ENCODE measurements at places on chromosomes 13 and 19.

- DNase-seq = no peak
Observed at GRCh38 chr19:21197590-21198295, 55.9 kb downstream of the ZNF431 start.

GRCh38 chr19:29511768-29512167 is 14.0 kb upstream of the VSTM2B start:
- no peak for DNase-seq

GRCh38 chr13:113171250-113172125 is 13.0 kb downstream of the PROZ start:
- DNase-seq = no peak

GRCh38 chr19:17385878-17386611 is 8.0 kb downstream of the CCDC194 start:
- DNase-seq = peak; percentile 55

DNA sequence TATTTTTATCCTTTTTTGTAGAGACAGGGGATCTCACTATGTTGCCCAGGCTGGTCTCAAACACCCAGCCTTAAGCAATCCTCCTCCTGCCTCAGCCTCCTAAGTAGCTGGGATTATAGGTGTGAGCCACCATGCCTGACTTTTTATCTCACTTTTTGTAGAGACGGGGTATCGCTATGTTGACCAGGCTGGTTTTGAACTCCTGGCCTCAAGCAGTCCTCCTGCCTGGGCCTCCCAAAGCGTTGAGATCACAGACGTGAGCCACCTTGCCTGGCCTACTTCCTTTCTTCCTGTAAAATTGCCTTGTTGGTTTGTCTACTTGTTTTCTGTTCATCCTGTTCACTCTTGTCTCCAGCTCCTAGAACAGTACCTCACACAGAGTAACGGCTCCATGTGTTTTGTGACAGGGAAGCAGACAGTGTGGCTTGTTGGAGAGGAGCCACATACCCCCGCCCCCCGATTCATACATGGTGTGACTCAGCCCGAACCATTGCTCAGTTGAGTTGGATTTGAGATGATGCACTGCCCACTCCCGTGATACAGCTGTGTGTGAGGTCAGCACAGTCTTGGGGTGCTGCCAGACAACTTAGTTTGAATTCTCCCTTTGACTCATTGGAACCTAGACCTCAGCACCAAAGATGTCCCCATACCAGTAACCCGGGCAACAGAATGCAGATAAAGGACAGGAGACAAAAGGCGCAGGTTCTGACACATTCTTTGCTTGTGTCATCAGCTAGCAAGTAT is 34.2 kb downstream of the GPR42 start:
- no peak for DNase-seq

- DNase-seq = no peak
Observed at GRCh38 chr13:38684714-38685113, 2.2 kb upstream of the FREM2 start.

- DNase-seq = no peak
Observed at GRCh38 chr13:111654531-111654930, 334.1 kb downstream of the TEX29 start.

- no peak for DNase-seq
Observed at GRCh38 chr19:7200736-7201135, 93.5 kb downstream of the INSR start.

DNA sequence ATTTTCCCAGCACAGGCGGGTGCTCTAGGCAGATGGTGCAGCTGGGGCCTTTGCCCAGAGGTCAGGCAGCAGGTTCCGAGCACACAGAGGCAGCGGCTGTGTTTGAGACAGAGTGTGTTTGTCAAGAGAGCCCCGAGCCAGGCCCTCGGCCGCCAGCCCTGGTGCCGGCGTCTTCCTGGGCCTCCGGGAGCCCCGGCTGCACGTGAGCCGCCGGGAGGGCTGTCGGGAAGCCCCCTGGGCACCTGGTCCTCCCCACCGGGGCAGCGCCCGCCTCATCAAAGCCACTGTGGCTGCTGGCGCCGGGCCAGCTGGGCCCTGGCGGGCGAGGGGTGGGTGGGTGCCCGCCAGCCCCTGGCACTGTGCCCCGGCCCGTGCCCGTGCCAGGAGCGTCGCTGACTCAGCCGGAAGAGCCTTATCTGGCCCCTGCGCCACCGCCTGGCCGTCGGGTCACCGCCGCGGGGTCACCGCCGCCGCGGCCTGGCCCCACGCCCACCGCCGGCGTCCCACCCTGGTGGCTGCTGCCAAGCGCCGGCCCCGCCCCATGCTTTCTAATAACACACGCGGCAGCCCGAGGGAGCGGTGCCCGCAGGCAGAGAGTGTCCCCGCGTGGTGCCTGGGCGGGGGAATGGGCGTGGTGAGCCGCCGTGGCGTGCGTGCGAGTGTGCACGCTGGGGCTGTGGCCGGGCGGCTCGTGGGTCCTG is 14.9 kb downstream of the ARID3A start:
- DNase-seq = peak; percentile 82

DNA sequence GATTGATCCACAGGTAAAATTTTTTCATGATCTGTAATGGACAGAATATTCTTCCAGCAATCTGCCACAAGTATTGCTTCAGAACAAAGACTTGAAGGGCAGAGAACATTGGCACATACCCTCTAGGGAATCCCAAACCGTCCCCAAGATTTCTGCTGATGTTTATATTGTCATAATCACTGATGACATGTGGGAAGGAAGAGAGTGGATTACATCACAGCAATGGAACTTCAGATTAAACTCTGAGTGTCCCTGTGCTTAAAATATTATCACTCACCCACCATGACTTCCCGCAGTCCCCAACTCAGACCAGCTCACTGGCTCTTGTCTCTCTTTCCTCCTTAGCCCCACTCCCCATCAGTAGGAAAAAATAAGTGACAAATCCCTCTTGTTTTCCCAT is 8.5 kb upstream of the TPT1 start:
- no peak for DNase-seq

DNA sequence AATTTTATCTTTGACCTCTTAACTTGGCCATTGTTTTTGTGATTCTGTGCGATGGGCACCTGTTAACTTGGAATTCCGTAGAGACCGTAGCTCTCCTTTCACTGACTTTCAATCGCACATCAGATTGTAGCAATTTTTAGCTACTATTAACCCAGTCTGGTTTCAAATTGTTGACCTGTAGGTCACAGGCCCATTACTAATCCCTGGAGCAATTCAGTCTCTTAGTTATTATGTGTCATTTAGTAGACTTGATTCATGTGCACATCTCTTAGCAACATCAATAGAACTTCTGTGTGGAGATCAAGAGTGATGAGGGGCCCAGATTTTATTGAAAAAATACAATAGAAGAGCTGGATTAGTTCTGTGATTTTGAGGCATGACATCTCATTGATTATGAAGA is 549.6 kb upstream of the SLC10A2 start:
- no peak for DNase-seq

DNA sequence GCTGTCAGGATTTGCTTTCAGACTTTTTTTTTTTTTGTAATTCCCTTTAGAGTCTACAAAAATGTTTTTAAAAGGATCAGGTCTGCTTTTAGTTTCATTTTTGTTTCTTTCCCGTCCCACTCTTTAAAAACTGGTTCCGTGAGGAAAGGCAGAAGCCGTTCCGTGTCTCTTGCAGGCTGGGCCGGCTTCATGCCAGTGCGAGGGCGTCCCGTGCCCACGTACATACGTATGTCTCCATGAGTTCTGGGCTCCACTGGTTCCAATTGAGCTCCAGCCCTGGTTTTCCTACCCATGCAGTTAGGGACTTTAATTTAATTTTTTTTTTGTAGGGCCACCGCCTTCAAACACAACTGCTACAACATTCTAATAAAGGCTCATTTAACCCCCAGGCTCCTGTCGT is 8.8 kb downstream of the TSSK6 start:
- DNase-seq = no peak

GRCh38 chr13:46077265-46077664 is 24.7 kb upstream of the ZC3H13 start:
- no peak for DNase-seq

- no peak for DNase-seq
Observed at GRCh38 chr13:27022571-27023311, 148.9 kb downstream of the USP12 start.

DNA sequence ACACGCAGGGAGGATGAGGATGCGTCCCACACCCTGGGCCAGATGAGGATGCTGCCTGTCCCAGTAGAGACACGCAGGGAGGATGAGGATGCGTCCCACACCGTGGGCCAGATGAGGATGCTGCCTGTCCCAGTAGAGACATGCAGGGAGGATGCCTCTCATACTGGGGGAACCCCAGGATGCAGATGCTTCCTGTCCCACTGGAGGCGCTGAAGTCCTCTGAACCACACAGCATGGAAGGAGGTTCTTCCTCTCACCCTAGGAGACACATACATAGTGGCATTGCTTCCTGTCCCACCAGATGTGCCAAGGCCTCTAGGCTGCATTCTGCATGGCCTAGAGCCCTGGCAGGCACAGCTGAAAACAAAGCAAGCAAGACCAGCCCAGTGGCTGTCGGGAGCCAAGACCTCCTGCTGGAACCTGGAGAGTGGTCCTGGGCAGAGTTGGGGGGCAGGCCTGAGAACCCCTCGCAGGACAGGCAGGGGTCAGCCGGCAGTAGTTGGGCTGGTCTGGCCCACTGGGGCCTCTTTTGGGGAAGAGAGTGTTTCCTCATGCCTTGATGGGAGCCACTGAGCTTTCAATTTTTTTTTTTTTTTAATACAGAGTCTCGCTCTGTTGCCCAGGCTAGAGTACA is 4.3 kb downstream of the HPN start:
- peak; percentile 55 for DNase-seq

- DNase-seq = peak; percentile 49
Observed at GRCh38 chr19:14337510-14337909, 43.7 kb upstream of the ADGRE5 start.

- no peak for DNase-seq
Observed at GRCh38 chr13:112685896-112686295, 3.9 kb upstream of the ATP11A start.

DNA sequence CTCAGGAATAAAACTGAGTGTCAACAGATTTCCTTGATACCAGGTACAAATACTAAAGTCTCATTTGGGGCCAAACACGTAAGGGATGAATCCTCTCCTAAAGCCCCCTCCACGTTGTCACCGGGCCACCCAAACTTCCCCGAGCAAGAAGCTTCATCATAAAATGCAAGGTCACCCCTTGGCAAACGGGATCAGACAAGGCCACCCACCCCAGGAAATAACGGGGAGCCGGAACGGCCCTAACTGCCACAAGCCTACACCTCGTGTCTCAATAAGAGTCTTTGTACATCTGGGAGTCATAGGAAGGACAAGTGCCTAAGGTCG is 717 bp downstream of the EEF2 start:
- no peak for DNase-seq

DNA sequence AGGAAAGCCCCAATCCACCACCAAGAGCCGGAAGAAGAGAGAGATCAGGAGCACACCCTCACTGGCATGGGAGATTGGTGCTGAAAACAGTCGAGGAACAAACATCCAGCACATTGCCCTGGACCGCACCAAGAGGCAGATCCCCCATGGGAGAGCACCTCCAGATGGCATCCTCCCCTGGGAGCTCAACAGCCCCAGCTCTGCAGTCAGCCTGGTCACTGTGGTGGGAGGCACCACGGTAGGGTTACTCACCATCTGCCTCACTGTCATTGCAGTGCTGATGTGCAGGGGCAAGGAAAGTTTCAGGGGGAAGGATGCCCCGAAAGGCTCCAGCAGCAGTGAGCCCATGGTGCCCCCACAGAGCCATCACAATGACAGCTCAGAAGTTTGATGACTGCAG is 110.2 kb downstream of the STOML3 start:
- DNase-seq = no peak

DNA sequence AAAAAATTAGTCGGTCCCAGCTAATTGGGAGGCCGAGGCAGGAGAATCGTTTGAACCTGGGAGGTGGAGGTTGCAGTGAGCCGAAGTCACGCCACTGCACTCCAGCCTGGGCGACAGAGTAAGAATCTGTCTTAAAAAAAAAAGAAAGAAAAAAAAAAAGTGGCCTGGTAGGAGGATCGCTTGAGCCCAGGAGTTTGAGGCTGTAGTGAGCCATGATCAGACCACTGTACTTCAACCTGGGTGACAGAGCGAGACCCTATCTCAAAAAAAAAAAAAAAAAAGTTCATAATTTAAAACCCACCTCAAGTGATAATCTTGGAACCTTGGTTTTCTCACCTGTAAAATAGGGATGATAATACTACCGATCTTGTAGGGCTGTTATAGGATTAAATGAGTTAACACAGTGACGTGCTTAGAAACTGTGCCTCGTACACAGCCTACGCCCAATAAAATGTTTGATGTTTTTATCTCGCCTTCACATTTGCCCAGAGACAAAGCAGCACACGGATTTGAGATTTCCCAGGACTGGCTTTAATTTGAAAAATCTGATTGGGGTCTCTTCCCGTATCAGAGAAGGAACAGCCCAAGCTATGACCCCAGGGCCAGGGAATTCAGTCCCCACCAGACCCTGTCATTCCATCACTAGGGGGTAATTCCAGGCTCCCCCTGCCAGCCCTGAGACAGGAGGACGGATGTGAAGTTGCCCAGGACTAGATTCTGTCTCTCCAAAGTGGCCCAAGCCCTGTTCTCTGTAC is 3.6 kb downstream of the SERTAD1 start:
- no peak for DNase-seq

DNA sequence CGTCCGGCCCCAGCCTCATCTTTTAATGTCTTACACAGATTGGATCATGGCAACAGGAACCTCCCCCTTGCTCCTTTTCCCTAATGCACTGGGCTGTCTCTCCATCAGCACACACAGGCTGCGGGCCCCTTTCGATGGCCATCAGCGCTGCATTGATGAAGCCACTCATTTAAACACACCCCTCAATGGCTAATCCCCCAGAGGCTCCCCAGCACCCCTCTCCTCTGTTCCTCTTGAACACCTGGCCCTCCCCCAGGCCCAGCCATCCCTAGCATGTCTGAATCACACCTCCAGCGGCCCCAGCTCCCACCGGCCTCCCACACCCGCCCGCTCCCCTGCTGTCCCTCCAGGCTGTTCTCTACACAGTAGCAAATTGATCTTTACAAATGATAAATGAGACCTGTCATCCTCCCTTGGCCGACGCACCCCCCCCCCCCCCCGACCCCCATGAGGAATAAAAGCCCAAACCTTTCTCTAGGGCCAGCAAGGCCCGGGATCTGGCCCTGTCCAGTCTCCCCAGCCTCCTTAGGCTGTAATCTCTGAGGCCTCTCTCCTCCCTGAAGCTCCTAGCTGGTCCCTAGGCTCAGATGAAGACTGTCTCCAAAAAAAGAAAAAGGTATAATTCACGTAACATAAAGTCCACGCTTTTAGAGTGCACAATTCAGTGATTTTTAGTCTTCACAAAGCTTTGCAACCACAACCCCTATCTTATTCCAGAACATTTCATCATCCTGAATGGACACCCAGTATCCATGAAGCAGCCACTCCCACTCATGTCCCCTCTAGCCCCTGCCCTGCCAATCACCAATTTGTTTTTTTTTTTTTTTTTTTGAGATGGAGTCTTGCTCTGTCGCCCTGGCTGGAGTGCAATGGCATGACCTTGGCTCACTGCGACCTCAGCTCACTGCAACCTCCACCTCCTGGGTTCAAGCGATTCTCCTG is 7.4 kb downstream of the RPL28 start:
- DNase-seq = no peak

DNA sequence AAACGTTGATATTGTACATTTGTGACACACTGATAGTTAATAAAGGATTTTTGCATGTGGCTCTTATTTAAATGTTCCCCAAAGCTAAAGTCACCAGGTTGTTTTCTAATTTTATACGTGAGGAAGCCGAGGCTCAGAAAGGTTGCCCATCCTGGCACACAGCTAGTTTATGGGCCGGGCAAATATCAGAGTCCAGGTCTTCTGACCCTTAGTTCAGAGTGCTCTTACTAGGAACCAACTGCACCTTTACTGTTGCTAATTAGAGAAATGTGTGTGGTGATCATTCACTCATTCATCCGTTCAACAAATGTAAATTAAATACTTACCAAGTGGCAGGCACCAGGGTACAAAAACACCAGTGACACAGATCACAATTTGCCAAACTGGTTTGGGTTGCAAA is 46.3 kb upstream of the RGCC start:
- DNase-seq = no peak

- no peak for DNase-seq
Observed at GRCh38 chr19:46776927-46777911, 11.2 kb downstream of the SLC1A5 start.

All from CD4-positive, alpha-beta T cell treated with Interleukin-15 for 1 hour (primary cell).